ENCODE measurements at places on chromosomes 11 and 22. TPM values are rescaled to one million over a fixed set of nuclear protein-coding genes. Genes with fewer than 3 reads are reported as not detected.

Gene IGLL5
- total RNA-seq: not detected

Gene TREH
- total RNA-seq: not detected

Gene GATD1
- total RNA-seq: 29.7 TPM

Gene TEX54
- total RNA-seq: not detected

Gene ELFN2
- total RNA-seq: under 0.01 TPM

All from smooth muscle cell of trachea (primary cell).